Small intestine (tissue), 16 donors: ENCODE measurements at places on chromosomes 16 and 17. TPM values are rescaled to one million over a fixed set of nuclear protein-coding genes. Genes with fewer than 3 reads are reported as not detected.

DNA sequence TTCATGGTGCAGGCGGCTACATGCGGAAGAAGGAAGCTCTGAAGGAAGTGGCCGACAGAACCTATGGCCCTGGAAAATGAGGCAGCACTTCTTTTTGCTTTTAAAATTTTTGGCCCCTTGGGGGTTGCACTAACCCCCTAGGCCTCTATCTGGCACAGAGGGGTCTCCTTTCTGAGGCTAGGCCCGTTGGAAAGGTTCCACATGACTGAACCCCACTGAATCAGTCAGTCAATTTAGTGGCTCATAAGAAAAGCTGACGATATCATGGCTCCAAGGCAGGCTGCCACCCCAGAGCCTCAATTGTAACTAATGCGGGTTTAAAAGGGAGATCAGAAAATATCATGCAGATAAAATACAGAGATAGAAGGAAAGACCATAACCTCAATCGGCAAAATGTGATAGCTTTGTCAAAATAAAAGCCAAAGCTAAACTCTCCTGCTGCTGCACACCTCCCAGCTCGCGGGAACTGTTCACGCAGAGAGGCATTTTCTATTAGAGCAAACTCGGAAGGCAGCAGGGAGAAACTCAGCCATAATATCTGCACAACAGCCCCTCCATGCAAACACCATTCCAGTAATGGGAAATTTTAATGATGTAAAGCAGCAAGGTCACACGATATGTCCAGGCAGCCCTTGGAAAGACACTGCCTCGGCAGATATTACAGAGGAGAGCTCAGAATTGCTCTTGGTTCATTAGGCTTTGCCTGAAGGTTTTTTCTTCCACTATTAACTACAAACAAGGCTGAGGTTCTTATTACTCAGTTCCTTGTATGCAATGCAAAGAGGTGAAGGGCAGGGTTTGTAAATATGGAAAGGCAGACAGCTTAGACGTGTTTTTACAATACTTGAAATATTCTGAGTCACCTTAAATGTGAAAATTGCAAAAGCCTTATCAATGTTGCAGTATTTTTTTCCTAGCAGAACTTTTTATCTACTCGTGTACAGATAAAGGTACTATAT is 200.4 kb upstream of the PMFBP1 start:
- no peak overlapping the region for H3K4me3 ChIP-seq
- no peaks in the 10 kb centered on the region for H3K36me3 ChIP-seq
- H3K27ac ChIP-seq = no peak overlapping the region
- no peaks in the 10 kb centered on the region for H3K4me1 ChIP-seq
- DNase-seq = no peak

DNA sequence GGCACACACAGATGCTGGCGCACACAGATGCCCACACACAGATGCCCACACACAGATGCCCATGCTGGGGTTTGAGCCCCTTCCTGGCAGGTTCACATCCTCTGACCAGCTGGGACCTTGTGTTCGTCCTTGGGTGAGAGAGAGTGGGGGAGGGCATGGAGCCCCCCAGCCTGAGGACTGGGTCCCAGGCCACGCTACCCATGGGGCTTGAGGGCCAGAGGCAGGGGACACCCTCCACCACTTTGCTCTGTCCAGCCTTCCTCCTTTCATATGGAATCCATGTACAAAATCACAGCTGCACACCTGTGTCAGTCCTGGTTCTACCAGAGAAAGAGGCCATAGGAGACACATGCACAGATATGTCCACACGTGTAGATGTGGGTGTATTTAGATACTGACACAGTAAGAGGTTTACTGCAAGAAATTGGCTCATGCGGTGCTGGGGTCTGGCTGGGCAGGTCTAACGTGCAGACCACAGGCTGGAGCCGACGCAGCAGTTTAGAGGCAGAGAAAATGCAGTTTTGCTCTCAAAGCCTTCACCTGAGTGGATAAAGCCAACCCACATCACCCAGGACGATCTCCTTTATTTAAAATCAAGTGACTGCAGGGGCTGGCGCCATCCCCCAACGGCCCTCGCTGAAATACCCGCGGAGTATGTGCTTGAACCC is 10.8 kb downstream of the SLC22A31 start:
- H3K36me3 ChIP-seq = no peaks in the 10 kb centered on the region
- no peaks in the 10 kb centered on the region for H3K4me1 ChIP-seq
- H3K27me3 ChIP-seq = no peaks in the 10 kb centered on the region
- H3K4me3 ChIP-seq = no peak overlapping the region
- no peak overlapping the region for H3K27ac ChIP-seq
- DNase-seq = no peak

DNA sequence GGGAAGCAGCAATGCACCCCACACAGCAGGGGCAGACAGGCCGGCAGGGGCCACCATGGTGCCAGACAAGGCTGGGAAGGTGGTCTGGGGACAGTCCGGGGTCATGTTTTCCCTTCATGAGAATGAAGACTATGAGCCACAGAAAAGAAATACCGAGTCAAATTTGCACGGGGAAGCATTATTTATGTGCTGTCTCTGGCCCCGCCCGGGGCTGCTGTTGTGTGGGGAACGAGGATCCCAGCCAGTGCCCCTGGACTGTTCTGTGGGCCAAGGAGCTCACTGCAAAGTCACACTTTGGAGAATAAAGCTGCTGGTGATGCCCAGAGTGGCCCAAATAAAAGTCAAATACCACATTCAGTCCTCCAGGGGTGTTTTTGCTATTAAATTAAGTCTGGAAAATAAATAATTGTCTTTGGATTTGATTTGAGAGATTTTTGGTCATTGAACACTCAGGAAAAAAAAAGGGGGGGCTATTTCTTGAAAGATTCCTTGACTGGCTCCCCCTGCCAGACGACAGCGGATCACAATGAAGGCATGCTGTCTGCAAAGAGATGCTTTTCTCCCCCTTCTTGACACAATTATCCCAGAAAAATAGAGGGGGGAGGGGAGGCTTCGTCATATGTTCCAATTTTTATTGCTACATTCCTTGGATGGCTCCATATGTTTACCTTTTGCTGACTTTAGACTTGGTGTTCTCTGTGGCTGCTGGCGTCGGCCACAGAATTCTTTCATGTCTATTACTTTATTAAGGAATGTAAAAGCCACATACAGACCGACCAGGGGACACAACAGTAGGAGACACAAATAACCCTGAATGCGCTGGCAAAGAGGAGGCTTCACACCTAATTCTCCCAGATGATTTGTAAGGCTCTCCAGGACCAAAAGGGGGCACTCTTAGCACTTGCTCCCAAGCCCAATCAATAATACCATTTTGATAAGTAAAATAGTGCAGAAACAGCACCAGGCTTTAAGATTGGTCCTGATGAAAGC is 27.1 kb upstream of the ANKFN1 start:
- H3K4me1 ChIP-seq = no peaks in the 10 kb centered on the region
- DNase-seq = peak; percentile 58
- H3K4me3 ChIP-seq = no peak overlapping the region

GRCh38 chr17:77423589-77424451 is 283.1 kb downstream of the SEC14L1 start:
- no peak for DNase-seq
- H3K27me3 ChIP-seq = no peaks in the 10 kb centered on the region
- no peak overlapping the region for H3K27ac ChIP-seq

GRCh38 chr17:36726199-36726598 is 124.8 kb downstream of the MRM1 start:
- H3K27me3 ChIP-seq = no peaks in the 10 kb centered on the region
- DNase-seq = no peak
- H3K27ac ChIP-seq = no peak overlapping the region
- H3K4me3 ChIP-seq = no peak overlapping the region
- H3K4me1 ChIP-seq = no peaks in the 10 kb centered on the region

DNA sequence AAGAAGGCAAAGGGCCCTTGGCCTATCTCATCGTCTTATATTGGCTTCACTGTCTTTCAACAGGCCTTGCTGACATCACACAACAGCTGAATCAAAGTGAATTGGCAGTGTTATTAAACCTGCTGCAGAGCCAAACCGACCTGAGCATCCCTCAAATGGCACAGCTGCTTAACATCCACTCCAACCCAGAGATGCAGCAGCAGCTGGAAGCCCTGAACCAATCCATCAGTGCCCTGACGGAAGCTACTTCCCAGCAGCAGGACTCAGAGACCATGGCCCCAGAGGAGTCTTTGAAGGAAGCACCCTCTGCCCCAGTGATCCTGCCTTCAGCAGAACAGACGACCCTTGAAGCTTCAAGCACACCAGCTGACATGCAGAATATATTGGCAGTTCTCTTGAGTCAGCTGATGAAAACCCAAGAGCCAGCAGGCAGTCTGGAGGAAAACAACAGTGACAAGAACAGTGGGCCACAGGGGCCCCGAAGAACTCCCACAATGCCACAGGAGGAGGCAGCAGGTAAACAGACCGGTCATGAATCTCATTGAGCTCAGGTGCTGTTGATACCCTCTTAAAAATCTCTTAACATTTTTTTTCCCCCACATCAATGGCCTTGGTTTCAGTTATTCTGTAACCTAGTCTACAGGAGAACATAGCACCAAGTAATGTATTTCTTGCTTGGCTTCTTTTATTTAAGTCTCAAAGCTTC is 64.7 kb downstream of the CDK12 start:
- H3K27me3 ChIP-seq = no peaks in the 10 kb centered on the region
- no peak overlapping the region for H3K27ac ChIP-seq
- peaks cover 18% of the 10 kb centered on the region for H3K36me3 ChIP-seq
- no peaks in the 10 kb centered on the region for H3K4me1 ChIP-seq

DNA sequence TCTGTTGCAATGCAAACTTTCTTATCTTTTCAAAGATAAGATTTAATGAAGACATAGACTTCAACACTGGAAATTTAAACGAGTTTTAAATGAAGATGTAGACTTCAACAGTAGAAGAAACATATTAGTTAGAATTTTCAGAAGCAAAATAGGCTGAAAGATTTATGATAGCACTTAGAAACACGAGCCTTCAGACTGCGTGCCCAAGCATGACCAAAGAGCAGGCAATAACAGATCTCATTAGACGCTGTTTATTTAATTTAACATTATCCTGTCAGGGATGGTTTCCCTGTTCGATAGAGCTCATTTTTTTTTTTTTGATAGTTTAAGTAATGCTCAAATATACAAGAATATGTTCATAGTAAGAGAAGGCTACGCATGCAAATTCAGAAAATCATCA is 604.7 kb upstream of the SOX9 start:
- H3K27me3 ChIP-seq = no peaks in the 10 kb centered on the region
- peak; percentile 3 for DNase-seq
- no peaks in the 10 kb centered on the region for H3K4me1 ChIP-seq
- H3K36me3 ChIP-seq = no peaks in the 10 kb centered on the region
- H3K27ac ChIP-seq = no peak overlapping the region
- no peak overlapping the region for H3K4me3 ChIP-seq

DNA sequence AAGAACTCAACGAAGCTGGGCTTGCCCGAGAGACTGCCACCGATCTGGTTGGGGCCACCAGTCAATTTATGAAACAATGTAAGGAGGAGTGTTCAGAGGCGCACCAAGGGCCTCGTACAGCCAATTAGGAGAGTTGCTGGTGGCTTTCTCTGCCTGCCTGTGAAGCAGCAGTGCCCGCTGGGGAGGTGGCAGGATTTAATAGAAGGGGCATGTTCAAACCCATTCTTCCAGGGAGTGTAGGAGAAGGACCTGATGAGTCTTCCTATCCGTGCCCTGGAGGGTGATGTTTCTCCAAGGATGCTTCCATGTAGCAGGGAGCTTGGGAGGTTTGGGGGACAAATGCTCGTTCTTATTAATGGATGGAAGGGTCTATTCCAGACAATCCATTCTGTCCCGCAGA is 178.4 kb downstream of the CCDC182 start:
- H3K27ac ChIP-seq = no peak overlapping the region
- H3K4me1 ChIP-seq = peaks cover 2% of the 10 kb centered on the region

GRCh38 chr16:1342526-1343427 is 8.9 kb downstream of the TSR3 start:
- H3K27me3 ChIP-seq = no peaks in the 10 kb centered on the region
- peak overlapping the region; percentile 52 for H3K4me3 ChIP-seq
- peaks cover 2% of the 10 kb centered on the region for H3K4me1 ChIP-seq

- H3K36me3 ChIP-seq = no peaks in the 10 kb centered on the region
- DNase-seq = no peak
- no peaks in the 10 kb centered on the region for H3K27me3 ChIP-seq
- no peak overlapping the region for H3K4me3 ChIP-seq
Observed at GRCh38 chr16:80125677-80126076, 415.1 kb upstream of the DYNLRB2 start.

- H3K36me3 ChIP-seq = no peaks in the 10 kb centered on the region
- H3K4me3 ChIP-seq = no peak overlapping the region
- peak overlapping the region; percentile 96 for H3K27ac ChIP-seq
Observed at GRCh38 chr17:50947782-50948543, 81.8 kb upstream of the TOB1 start.

DNA sequence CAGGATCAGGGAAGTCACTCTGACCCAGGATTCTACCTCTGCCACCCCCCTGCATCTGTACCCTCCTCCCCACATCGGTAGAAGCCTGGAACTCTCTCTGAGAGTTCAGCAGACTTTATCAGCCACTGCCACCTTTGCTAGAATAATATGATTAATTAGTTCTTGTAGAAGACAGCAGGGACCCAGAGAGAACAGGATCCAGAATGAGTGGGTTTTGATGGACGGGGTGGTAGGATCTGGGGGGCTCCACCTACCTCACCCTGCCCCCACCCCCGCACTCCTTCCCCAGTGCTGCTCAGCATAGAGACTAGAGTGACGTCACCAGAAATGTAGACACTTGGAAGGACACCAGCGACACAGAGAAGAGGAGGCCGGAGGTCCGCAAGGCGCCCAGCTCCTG is 33.5 kb downstream of the ABCC6 start:
- no peak for DNase-seq
- no peak overlapping the region for H3K27ac ChIP-seq
- H3K36me3 ChIP-seq = peaks cover 6% of the 10 kb centered on the region
- no peak overlapping the region for H3K4me3 ChIP-seq
- no peaks in the 10 kb centered on the region for H3K4me1 ChIP-seq

Gene ABCC3
- polyA plus RNA-seq = 64.5 TPM

Gene MMP28
- 3.0 TPM for polyA plus RNA-seq
